ENCODE measurements at places on chromosomes 4 and X. TPM values are rescaled to one million over a fixed set of nuclear protein-coding genes. Genes with fewer than 3 reads are reported as not detected.

DNA sequence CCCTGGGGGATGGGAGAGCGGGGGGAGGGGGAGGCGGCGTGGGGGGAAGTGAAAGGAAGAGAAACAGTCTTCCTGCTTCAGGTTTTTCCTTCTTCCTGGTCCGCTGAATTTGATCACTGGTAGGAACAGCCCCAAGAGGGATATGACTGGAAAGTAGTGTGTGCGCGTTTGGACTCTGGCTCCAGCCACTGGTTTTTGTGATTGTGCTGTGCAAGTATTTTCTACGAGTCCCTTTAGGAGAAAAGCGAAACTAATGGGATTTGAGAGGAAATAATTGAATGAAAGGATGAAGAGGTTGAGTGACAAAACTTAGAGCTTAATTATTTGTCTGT lies 836 bp downstream of the PRRG1 start:
- peak; percentile 33 for DNase-seq

- no peak for DNase-seq
Observed at GRCh38 chrX:9842541-9842940, 56.3 kb downstream of the SHROOM2 start.

DNA sequence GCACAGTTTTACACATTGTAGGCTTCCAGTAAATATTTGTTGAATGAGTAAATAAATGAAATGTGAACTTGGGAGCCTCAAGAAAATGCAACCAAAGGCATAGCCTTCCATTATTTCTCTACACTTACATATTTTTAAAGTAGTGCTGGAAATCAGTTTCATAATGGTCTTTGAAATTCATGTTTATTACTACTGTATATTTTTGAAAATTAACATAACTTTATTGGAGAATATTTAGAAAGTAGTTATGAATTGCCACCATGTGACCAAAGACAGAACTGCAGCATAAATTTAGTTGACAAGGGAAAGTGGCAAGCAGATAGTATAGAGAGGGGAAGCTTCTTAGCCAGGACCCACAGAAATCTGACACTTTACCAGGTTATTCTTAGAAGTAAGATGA lies 6.4 kb downstream of the TCEAL8 start:
- DNase-seq, result no peak

- no peak for DNase-seq
Observed at GRCh38 chrX:76862509-76862908, 435.0 kb downstream of the MAGEE1 start.

GRCh38 chr4:6378493-6379445 lies 93.6 kb downstream of the PPP2R2C start:
- no peak for DNase-seq

GRCh38 chrX:72121383-72121782 lies 10.3 kb downstream of the RTL5 start:
- peak; percentile 68 for DNase-seq

DNA sequence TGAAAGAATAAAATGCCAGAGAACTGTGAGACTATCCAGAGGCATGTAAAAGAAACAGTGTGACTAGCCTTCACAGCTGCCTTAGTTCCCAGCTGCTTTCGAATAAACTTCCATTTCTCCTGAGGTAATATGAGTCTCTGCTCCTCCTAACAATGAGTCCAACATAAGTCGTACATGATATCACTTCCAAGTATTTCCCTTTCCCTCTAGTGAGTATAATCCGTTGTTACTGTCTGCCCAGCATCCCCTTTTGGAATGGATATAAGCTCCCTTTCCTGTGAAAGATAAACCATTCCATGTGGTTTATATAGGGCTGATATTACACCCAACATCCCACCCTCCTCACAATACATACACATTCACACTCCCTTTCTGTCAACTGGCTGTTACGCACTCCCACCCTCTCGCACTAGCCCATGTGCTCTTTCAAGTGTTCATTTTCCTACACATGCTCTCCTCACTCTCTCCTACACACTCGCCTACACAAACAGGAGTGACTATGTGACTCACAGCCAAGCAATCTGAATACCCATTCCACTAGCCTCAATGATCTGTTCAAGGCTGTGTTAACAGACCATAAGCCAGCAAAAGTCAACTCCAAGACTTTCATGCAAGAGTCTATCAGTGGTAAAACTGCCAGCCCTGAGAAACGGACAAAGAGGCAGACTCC lies 5.0 kb downstream of the NAF1 start:
- DNase-seq, result peak; percentile 50

GRCh38 chrX:105313596-105313995 lies 93.1 kb upstream of the TEX13A start:
- DNase-seq, result no peak

GRCh38 chrX:46648660-46649059 lies 75.1 kb downstream of the CHST7 start:
- DNase-seq, result no peak

GRCh38 chrX:110055616-110056015 lies 52.7 kb downstream of the TMEM164 start:
- DNase-seq, result no peak

DNA sequence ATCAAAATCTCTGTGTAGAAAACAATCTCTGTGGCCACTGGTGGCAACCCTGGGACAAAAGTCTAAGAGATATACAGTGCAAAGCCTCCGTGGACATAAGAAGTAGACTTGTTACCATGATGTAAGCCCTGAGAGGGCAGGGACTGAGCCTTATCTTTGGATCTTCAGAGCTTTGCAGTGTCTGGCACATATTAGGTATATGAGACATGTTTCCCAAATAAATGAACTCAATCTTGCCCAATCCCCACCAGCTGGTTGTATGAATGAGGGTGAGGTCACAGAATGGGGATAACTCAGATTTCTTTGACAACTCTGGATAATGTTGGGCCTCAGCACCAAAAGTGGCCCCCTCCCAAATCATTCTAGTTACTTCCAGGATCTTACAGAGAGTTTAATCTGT lies 511.4 kb upstream of the DIPK2B start:
- DNase-seq, result no peak

GRCh38 chr4:90030953-90031352 lies 96.2 kb upstream of the CCSER1 start:
- peak; percentile 17 for DNase-seq

- no peak for DNase-seq
Observed at GRCh38 chr4:183264614-183265013, 55.5 kb downstream of the CLDN22 start.

GRCh38 chr4:104896660-104897645 lies 249.7 kb upstream of the TET2 start:
- DNase-seq, result no peak

DNA sequence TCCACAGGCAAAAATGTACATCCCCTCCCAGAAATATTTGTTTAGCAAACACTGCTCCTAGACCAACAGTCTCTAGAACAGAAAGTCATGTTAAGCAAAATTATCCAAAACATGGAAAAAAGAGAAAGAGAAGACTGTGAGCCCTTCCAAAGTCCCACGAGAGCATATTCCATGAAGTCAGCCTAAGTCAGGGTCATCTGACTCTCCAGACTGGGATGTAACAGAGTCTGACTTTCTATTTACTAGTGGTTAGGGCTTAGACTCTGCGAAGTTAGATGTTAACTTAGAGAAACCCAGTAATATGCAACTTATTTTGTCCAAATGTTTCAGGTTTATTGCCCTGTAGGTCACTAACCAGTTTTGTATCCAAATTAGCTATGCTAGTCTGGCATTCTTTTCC lies 102.3 kb downstream of the MID1 start:
- no peak for DNase-seq

DNA sequence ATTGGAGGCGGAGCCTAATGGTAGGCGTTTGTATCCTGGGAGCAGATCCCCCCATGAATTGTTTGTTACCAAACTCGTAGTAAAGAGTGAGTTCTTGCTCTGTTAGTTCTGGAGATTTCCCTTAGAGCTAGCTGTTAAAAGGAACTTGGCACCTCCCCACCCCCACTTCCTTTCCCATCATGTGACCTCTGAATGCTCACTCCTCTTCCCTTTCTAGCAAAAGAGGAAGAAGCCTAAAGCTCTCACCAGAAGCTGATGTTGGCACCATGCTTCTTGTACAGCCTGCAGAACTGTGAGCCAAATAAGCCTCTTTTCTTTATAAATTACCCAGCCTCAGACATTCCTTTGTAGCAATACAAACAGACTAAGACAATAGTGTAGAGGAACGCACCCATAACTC lies 13.8 kb upstream of the ATOH1 start:
- peak; percentile 10 for DNase-seq

GRCh38 chrX:141732031-141732430 lies 33.5 kb upstream of the SPANXD start:
- DNase-seq, result no peak

- DNase-seq, result no peak
Observed at GRCh38 chr4:43680421-43680820, 768.2 kb downstream of the KCTD8 start.

DNA sequence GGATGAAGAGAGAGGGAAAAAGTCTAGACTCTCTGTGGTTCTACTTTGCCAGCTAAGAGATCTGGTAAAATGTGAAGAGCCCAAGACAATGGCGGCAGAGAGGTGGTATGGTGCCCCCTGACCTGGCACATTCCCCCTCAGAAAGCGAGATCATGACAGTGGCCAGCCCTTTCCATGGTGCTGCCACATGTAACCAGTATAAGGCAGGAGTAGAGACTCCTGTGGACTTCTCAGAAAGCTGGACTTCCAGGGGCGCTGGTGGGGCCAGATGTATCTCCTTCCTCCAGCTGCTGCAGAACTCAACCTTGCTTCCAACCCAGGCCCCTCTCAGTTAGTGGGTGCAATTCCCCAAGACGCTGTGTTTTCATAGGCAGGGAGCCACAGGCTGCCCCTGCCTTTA lies 9.6 kb downstream of the CTAG1A start:
- no peak for DNase-seq

GRCh38 chrX:154132366-154132765 lies 11.7 kb upstream of the OPN1LW start:
- no peak for DNase-seq

DNA sequence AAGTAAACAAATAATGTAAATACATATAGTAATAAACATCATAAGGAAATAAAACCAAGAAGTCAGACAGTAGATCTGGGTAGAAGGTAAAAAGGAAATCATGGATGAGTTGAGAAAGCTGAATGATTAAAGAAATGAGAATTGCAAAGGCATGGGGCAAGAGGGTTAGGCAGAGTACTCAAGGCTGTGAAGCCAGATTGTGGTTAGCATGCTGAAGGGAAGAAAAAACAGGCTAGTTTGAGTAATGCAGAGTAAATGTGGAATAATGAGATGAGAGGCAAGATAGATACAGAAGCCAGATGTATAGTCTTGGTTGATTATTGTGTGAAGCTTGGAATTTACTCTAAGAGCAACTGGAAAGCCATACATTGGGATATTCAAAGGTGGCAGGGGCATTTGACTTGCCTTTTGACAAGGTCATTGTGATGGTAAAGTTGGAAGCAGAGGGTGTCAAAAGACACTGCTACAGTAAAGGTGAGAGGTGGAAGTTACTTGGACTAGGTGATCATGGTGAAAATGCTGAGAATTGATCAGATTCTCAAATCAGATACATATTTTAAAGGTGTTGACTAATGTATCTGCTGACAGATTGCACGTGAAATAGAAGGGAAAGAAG lies 307.0 kb downstream of the FSTL5 start:
- DNase-seq, result no peak

DNA sequence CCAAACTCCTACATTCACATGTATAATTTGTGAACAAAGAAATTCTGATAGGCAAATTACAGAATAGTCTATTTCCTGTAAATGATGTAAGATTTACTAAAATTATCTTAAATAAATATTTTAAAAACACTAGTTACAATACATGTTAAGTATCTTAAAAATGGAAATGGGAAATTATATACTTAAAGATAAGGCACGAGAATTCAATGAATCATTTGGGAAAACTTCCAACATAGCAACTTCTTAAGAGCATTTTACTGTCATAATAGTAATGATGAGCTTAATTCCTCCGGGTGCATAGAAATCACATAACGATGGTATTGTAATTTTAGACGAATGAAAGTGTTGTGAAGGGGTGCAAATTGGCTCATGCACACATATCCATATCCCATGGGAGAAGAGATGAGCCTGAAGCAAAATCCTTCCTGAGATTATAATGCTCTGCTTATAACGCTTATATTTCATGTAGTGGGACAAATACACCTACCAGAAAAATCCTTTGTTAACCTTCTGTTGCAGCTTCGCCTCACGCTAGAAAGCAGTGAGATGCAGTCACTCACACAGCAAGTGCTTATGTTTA lies 873.5 kb downstream of the PDHA2 start:
- no peak for DNase-seq

GRCh38 chr4:5893004-5893580 lies at the start of gene CRMP1:
TSS of gene CRMP1 (minus strand) at chr4:5893086. CDS start at chr4:5892969, 117 bp downstream.
- no peak for DNase-seq

DNA sequence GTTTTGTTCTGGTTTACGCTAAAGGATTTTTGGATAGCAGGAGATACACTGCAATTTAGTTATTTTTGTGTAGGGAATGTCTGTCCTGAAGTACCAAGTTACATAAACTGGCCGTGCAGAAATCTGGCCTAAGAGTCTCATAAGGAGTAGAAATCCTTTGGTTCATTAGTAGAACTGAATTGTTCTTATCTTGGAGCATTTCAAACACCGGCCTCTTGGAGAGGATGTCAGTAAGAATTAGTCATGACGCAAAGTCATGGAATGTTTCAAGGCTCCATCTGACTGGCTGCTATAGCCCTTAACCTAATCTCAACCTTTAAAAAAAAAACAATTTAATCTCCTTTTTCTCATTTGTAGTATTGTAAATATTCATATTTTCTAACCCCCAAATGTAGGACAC lies 15.2 kb downstream of the PDLIM3 start:
- no peak for DNase-seq

- DNase-seq, result no peak
Observed at GRCh38 chrX:110866421-110866820, 70.8 kb upstream of the CHRDL1 start.

DNA sequence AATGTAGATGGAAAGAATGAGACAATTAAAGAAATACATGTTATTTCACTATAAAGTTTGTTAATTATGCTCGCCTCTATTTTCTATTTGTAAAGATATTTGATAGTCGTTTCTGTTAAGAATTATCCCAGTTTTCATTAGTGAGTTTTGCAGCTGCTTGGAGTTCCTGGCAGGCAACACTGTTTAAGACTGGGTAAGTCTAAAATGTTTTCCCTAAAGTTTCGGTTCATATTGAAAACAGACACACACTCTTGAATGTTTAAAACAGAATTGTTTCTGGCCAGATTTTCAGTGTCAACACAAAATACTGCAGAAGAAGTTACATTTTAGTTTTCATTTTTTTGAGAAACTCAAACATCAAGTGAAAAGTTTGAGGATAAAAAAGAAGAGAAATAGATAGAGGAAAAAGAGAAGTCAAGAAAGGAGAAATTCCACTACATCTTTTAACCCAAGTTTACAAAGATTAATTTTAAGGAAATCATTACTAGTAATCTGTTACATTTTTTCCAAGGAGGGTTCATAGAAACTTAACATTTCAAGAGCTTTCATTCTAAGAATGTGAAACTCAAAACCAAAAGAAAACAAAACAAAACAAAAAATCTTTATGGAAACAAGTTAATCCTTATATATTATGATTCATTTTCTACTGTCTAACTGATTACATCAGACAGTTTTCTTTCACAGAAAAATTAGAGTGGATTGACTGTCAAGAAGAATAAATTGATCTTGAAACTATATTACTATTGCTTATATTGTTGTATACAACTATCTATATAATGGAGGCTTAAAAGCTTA lies 305.5 kb downstream of the FAT4 start:
- no peak for DNase-seq

GRCh38 chrX:153818571-153819383 lies 11.6 kb downstream of the PDZD4 start:
- no peak for DNase-seq

LANCL3 gene
- total RNA-seq, result not detected

HTN3 gene
- total RNA-seq, result not detected

HSPA4L gene
- 4.8 TPM for total RNA-seq

PCDH7 gene
- total RNA-seq, result 135 TPM

TRIM75 gene
- total RNA-seq, result 0.87 TPM

OPN1MW gene
- not detected for total RNA-seq

F9 gene
- not detected for total RNA-seq

USP26 gene
- not detected for total RNA-seq

ACE2 gene
- total RNA-seq, result 0.28 TPM

AGTR2 gene
- 10.5 TPM for total RNA-seq

All from SJCRH30 (cell line).